ENCODE measurements at places on chromosomes 2 and 18. TPM values are rescaled to one million over a fixed set of nuclear protein-coding genes. Genes with fewer than 3 reads are reported as not detected.

- no peak for DNase-seq
Observed at GRCh38 chr2:12043131-12043530, 296.7 kb downstream of the LPIN1 start.

Gene CTAGE1
- not detected for total RNA-seq

Gene IL18RAP
- 0.11 TPM for total RNA-seq

DNA sequence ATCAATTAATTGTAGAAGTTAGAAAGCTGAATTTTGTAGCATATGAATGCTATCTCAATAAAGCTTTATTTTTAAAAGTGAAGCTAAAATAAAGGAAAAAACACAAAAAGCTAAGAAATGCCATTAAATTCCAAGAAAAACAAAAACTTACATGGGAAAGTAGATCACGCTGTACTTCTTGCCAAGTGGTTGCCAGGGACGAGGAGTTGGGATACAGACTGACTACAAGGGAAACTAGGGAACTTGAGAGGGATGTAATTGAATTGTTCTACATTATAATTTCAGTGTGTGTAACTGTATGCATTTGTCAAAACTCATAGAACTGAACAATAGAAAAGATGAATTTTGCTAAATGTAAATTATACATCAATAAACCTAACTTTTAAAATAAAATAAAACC, 108.1 kb downstream of the DYM start:
- DNase-seq = no peak

Gene DPP4
- total RNA-seq = 1.7 TPM

- no peak for DNase-seq
Observed at GRCh38 chr2:127705391-127706065, 4.2 kb downstream of the SFT2D3 start.

GRCh38 chr18:58966005-58966677, 101.5 kb downstream of the ZNF532 start:
- no peak for DNase-seq

Gene TAF4B
- 3.0 TPM for total RNA-seq

All from ascending aorta (tissue), 2 donors.